NCI-H446 treated with DMSO at 0.1 percent for 48 hours (cell line): ENCODE measurements at places on chromosomes 12 and 14.

- no peak for DNase-seq
Measured at GRCh38 chr14:36508418-36509068, 11.5 kb downstream of the NKX2-1 start.

DNA sequence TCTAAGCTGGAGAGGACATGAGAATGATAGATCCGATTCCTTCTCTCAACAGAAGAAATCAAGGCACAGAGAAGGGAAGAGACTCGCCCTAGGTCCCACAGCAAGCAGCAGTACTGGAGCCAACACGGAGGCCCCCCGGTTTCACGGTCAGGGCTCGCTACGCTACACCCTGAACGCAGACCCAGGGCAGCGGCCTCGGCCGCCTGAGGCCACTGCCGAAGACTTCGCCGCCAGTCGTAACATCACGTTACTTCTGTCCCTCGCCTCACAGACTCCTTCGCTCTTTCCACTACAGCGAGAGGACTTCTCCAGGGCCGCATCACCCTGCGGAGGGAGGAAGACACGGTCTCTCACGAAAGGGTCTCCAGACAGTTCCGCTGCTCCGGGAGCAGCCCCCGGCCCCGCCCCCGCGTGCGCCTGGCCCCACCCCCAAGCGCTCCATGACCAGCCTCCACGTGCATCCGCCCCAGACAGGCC is 411 bp upstream of the DCAF4 start:
- no peak for DNase-seq

- no peak for DNase-seq
Measured at GRCh38 chr12:92912052-92912451, 17.0 kb downstream of the EEA1 start.

GRCh38 chr14:24630087-24630871 is 3.7 kb downstream of the GZMB start:
- DNase-seq: no peak

GRCh38 chr14:89296281-89296745 is 120.7 kb downstream of the FOXN3 start:
- no peak for DNase-seq

DNA sequence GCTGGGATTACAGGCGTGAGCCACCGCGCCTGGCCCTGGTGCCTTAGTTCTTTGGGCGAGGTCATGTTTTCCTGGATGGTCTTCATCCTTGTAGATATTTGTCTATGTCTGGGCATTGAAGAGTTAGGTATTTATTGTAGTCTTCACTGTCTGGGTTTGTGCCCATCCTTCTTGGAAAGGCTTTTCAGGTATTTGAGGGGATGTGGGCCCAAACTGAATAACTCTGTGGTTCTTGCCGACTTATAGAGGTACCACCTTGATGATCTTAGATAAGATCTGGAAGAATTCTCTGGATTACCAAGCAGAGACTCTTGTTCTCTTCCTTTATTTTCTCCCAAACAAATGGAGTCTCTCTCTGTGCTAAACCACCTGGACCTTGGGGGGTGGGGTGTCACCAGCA is 18.9 kb downstream of the FGD4 start:
- DNase-seq: no peak

DNA sequence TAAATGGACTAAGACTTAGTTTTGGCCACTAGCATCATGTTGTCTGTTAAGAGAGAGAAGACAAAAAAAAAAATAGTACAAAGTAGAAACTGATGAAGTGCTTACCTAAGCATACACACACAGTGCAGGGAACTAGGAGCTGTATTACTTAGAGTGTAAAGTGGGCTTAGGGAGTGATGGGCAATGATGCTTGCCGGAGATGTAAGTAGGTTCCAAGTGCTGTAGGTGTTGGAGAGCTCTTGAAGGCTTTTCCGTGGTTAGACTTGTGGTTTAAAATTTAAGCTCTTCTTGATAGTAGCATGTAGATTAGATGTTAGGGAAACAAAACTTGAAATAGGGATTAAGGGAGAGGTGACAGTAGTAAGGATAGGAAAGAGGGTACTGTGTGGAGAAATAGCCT is 34.7 kb downstream of the MIA2 start:
- no peak for DNase-seq

- DNase-seq: no peak
Measured at GRCh38 chr12:44775901-44776300, 100.2 kb downstream of the NELL2 start.

DNA sequence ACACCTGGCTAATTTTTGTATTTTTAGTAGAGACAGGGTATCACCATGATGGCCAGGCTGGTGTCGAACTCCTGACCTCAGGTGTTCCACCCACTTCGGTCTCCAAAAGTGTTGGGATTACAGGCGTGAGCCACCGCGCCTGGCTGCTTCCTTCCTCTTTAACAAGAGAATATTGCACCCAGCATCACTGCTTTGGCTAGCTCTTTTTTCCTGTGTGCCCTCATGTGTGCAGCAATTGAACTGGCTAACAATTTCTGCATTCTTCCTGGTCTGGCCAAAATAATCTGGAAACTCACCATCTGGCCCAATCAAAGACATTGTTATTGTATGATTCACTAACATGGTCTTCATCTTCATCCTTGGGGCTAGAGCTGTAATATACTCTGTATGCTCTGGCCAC is 2.7 kb upstream of the ASB8 start:
- no peak for DNase-seq

DNA sequence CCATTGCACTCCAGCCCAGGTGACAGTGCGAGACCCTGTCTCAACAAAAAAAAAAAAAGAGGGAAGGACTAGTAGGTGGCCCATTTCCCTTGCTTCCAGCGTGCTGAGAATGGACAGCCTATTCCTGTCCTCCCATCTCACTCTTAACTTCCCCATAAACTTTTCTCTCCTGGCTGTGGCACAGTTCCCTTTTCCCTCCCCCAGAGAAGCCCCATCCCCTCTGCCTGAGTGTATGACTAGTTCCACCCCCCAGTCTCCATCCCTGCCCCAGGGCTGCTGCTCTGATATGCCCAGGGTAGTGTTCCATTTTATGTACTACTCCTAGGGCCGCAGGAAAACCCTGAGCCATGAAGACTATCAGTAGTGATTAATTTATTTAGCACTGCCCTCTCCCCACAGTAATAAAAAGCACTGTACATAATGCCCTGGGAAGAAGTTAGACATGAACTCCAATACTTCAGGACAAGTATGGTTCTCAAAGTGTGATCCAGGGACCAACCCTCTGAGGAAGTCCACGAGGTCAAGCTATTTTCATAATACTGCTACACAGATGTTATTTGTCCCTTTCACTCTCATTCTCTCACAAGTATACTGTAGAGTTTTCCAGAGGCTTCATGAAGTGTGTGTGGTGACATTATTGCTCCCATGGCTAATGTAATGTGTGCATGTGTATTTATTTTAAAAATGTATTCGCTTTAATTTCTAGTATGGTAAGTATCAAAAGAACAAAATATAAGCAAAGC is 11.5 kb upstream of the CHD4 start:
- no peak for DNase-seq

- DNase-seq: no peak
Measured at GRCh38 chr14:102075155-102075554, 11.7 kb downstream of the HSP90AA1 start.

DNA sequence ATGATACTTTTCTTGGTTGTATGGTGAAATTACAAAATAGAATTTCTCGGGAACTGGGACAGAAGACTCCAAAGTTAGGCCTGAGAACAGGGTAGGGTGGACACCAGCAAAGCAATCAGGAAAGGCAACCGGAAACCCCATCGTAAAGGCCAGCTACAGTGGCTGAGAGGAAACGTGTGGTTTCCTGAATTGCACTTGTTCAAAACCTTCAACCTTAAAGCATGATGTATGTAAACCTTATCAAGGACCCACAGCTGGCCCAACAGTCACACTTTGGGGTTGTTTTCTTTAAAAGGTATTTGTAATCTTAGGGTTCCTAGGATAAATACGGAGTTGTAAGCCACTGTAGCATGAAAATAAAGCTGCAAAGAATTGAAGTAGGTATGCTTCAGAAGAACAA is 2.2 kb upstream of the PTGDR start:
- DNase-seq: no peak

DNA sequence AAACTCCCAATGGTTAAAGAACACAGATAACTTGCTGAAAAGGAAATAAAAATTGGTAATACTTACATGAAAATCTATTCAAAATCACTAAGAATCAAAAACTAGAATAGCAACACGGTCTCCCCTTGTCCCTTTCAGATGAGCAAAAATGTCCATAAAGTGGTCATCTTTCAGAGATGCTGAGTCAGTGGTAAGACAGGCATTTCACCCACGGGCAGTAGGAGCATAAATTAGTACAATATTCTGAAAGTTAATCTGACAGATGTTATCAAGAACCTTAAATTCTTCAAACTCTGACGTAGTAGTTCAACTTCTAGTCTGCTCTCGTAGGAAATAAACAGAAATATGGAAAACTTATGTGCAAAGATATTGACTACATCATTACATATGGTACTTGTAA is 33.1 kb upstream of the GNPNAT1 start:
- DNase-seq: no peak

GRCh38 chr12:109510196-109510595 is 32.8 kb downstream of the UBE3B start:
- DNase-seq: no peak

DNA sequence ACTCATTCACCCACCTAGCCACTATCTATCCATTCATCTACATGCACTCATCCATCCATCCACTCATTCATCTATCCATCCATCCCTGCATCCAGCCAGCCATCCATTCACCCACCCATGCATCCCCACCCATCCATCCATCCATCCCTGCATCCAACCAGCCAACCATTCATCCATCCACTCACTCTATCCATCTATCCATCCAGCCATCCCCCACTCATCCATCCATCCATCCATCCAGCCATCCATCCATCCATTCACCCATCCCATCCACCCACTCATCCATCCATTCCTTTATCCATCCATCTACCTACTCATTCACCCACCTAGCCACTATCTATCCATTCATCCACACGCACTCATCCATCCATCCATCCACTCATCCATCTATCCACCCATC is 73.1 kb downstream of the NOC4L start:
- DNase-seq: no peak

- no peak for DNase-seq
Measured at GRCh38 chr14:45144658-45145057, 8.9 kb downstream of the FANCM start.

GRCh38 chr12:91361864-91362263 is 179.2 kb upstream of the DCN start:
- DNase-seq: peak; percentile 4

DNA sequence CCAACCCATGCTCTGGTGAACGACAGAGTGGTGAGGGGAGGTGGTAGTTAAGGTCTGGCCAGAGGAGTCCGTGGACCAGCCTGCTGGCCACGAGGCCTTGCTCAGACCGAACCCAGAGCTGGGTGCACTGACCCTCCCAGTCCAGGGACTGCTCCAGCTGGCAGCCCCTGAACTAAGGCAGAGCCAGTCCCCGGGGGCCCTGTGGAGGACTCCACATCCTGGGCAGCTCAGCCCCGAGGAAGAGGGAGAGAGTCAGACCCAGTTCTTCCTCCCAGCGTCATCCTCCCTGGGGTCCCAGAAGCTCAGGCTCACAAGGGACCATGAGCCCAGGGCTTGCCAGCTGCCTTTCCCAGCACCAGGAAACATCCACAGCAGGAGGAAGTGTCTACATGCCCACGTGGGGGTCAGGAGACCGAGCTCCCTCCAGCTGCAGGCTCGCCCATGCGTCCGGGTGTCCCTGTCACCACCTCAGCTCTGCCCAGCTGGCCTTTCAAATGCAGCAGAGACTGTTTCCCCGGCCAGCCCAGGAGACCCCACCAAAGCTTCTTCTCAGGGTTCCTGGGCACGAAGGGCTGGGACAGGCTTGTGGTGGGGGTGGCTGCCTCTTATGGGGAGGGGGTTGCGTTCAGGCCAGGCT is 194.4 kb downstream of the KIF26A start:
- DNase-seq: no peak

DNA sequence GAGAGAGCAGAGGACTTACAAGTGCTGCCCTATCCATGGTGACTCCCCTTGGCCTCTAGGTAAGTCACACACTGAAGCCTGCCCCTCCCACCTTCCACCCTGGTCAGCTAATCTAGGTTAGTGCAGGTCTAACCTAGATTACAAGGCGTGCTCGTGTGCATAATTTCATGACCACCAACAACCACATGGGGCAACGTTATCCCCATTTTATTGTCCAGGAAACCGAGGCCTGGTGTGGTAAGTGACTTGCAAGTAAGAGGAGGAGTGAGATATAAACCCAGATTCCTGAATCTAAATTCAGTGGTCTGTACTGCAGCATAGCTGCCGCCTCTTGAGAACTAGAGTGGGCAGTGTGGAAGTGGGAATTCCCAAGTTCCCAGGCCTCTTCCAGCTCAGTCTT is 171.1 kb downstream of the DAD1 start:
- no peak for DNase-seq

DNA sequence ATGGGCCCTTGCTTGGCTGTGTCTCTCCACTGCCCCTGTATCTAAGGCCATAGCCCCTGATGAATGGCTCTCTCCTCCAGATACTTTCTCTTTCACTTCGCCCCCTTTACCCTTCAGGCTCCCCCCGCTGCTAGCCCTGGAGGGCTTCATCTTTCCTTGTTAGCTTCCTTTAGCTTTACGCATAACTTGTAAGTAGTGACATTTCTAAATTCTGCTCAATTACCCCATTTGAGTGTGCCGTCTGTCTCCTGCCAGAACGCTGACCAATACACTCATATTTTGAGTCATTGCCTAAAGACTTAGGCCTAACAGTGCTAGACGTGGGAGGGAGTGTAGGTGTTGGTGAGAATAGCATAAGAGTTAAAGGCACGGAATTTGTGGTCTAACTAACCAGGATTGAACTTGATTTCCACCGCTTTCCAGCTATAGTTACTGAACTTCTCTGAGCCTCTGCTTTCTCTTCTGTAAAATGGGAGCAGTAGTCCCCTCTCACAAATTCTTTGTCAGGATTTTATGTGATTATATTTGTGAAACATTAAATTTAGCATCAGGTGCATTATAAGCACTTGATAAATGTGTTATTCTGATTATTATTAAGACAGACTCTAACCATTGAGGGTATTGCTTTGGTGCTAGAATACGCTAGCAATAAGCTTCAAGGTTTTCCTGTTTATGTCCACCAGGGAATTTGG is 129.3 kb downstream of the ZFP36L1 start:
- DNase-seq: no peak

DNA sequence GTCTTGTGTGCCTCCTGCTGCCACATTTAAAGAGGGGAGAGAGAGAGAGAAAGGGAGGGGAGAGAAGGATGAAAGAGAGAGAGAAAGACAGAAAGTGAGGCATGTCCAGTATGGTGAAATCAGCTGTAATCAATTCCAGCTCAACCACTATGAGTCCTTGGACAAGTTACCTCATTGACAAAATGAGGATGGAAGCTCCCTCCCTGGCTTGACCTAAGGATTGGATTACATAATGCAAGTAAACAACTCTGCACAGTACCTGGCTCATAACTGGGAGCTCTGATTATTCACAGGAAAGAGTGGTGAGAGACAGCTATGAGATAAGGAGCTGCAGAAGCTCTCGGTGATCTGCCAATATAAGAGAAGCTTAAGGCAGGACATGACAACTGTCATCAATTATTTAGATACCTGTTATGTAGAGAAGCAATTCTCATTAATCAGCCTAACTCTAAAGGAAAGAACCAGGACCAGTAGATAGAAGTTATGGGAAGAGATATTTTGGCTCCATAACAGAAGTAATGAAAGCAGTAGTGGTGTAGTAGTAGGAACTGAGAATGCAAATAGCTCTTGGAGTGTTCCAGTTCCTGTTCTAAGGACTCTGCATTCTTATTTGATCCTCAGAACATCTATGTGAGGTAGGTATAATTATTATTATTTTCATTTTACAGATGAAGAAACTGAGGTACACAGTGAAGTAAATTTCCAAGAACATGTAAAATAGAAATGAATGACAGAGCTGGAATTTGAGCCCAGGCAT is 791.6 kb downstream of the DIO2 start:
- DNase-seq: no peak
